NCI-H774 (cell line): ENCODE measurements at places on chromosomes 2 and 18.

GRCh38 chr2:64582774-64583340 lies 58.7 kb downstream of the AFTPH start:
- DNase-seq = peak; percentile 35

GRCh38 chr2:73914667-73915066 lies 12.0 kb upstream of the DGUOK start:
- no peak for DNase-seq

DNA sequence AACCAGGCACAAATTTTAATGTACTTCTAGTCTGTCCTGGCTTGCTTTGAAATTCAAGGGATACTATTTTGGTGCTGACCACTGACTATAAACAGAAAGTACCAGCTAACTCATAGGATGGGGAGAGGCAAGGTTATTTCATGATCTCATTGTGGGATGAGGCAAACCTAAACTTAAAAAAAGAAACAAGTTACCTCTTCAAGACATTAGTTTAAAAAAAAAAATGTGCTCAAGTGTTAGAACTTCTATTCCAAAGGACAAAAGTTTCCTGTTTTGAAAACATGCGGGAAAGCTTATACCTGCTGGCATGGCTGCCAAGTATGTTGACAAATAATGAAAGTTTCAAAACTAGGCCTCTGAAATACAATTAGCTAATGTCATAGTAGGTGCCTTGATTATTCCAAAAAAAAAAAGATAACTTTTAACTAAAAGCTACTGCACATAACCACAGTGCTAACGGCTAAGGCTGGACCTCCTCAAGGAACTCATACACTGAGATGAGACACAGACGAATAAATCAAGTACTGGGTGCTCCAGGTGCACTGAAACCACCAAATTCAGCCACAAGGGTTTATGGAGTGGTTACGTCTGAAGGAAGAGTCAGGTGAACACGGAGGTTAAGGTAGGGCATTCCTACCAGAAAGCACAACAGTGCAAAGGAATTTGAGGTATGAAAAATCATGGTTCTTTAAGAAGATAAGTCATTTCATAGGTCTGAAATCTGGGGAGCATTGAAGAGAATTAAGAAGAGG lies 38.1 kb downstream of the TMEM131 start:
- no peak for DNase-seq

GRCh38 chr2:111919365-111919764 lies 21.0 kb downstream of the MERTK start:
- no peak for DNase-seq

- DNase-seq = no peak
Measured at GRCh38 chr2:230779126-230779525, 66.5 kb downstream of the CAB39 start.

- no peak for DNase-seq
Measured at GRCh38 chr2:206063635-206064034, 22.3 kb downstream of the INO80D start.

- no peak for DNase-seq
Measured at GRCh38 chr2:162885281-162886070, 46.9 kb upstream of the KCNH7 start.

DNA sequence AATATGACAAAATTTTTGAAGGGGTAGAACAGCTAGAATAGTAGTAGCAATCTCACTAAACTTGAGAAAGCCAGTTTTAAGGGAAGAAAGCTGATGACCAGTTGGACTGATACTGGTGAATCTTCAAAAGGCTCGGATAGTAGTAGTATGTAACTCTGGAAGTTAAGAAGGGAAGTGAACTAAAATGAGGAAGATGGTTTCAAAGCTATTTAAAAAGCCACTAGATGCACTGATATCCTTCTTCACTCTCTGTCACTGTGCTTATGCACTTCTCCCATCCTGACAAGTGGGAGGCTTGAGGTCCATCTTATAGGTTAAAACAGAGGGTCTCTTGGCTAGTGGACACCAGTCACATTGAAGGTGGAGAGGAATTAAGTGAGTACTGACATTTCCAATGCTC lies 141.1 kb downstream of the NCOA1 start:
- DNase-seq = no peak

DNA sequence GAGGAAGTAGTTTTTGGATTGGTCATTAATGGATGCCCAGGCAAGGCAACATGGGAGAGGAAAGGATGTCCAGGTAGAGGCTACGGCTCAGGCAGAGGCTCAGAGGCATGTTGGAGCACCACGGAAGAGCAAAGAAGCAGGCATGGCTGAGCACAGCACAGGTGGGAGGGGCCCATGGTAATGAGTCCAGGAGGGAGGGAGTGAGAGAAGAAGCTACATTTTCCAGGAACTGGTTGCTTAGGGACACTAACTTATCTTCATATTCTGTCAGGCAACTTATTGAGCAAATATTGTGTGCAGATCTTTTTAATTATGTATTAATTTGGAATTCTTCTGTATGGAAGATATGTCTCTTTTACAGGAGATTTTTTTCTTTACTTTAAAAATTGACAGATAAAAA lies 42.2 kb downstream of the ARHGEF4 start:
- no peak for DNase-seq

- DNase-seq = no peak
Measured at GRCh38 chr2:31052284-31052683, 86.0 kb downstream of the GALNT14 start.

GRCh38 chr2:1375794-1376193 lies 37.5 kb upstream of the TPO start:
- no peak for DNase-seq

GRCh38 chr2:18154812-18155211 lies 276.3 kb downstream of the KCNS3 start:
- no peak for DNase-seq

DNA sequence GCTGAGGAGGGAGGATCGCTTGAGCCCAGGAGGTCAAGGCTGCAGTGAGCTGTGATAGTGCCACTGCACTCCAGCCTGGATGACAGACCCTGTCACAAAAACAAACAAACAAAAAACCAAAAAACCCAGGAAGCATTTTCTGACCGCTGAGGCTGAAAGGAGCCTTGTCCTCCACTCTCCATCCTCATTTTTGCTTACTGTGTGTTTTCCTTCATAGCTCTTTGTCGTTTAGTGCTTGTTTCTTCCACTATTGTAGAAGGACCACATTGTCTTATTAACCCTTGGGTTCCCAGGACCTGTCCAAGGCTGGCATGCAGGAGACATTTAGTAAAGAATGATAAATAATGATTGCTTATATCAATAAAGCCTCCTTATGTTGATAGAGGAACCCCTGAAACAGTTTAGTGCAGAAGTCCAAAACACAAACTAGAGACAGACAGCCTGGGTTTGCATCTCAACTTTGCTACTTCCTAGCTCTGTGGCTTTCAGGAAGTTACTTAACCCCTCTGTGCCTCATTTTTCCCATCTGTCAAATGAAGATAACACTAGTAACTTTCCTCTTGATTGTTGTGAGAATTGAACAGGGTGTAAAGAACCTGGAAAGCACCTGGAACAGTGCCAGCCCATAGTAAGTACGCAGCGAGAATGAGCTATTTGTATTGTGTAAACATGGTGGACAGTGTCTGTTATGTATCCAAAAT lies 126.0 kb downstream of the LPIN1 start:
- DNase-seq = no peak

- no peak for DNase-seq
Measured at GRCh38 chr2:51516667-51517066, 484.7 kb upstream of the NRXN1 start.

- no peak for DNase-seq
Measured at GRCh38 chr2:69685321-69686048, 41.9 kb upstream of the AAK1 start.

DNA sequence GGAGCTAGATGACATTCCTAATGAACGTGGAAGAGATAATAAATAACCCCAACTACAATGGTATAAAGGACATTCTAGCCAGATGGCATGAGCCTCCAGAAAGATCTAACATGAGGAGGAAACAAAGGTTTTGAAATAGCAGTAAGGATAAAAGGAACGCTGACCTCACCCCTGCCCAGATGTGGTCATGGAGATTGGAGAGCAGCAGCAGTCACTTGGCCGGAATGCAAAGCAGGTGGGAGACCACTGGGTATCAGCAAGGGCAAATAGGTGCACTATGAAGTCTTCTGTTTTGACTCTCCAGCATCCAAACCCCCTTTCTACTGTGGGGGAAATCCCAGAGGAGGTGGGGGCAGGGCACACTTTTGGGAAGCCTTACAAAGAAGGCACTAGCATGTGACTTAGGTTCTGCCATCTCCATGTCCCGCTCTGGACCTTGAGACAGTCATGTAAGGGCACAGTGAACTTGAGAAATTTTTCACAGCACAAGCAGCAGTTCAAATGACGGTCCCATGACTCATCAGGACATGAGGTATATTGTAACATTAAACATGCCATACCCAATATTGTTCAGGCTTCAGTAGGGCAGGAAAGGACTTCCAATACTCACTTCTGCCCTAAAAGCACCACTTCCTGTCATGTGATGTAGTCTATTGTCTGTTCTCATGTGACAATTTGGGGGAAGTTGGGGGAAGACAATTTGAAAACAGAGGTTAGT lies 55.2 kb downstream of the METTL4 start:
- no peak for DNase-seq

GRCh38 chr2:63790906-63791305 lies 50.8 kb upstream of the UGP2 start:
- no peak for DNase-seq

- DNase-seq = no peak
Measured at GRCh38 chr2:73250872-73251846, 17.1 kb downstream of the CCT7 start.

DNA sequence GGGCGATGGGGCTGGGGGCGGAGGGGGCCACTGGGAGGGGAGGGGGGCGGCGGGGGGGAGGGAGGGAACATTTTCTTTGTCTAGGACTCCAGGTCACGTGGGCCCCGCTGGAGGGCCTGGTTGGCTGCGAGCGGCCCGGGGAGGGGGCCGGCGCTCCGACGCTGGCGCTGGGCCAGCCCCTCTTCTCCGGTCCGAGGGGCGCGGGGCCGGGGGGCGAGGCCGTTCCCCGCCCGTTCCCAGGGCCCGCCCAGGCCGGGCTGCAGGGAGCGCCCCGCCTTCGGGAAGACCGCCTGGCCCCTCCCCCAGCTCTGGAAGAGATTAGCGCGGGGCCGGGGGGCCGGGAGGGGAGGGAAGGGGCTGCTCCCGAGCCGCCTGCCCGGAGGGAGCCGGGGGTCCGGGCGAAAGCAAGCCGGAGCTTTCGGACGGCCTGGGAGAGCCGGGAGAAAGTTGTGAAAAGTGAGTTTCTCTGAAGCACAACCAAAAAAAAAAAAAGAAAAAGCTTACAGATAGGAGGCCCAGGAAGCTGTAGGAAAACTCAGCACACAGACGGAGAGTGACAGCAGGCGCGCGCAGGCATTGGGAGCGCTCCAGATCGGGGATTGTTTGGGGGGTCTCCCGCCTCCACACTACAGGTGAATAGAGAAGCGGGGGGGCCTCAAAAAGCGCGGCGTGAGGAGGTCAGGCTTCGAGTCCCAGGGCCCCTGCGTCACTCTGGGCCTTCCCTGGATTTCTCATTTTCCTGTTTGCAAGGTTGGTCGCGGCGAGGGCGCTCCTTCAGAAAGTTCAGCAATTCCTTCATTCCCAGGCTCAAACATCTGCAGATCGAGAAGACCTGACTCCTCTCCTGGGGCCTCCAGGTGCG lies 84.1 kb upstream of the POMC start:
- DNase-seq = peak; percentile 71

- DNase-seq = peak; percentile 27
Measured at GRCh38 chr2:134539981-134540380, 178.8 kb downstream of the TMEM163 start.

DNA sequence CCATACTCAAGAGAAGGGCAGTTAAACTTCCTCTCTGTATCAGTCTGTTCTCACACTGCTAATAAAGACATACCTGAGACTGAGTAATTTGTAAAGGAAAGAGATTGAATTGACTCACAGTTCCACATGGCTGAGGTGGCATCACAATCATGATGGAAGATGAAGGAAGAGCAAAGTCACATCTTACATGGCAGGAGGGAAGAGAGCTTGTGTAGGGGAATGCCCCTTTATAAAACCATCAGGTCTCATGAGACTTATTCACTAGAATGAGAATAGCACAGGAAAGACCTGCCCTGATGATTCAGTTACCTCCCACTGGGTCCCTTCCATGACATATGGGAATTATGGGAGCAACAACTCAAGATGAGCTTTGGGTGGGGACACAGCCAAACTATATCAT lies 1.4 kb upstream of the IL36B start:
- no peak for DNase-seq

- no peak for DNase-seq
Measured at GRCh38 chr2:76759634-76760366, 762.4 kb downstream of the LRRTM4 start.

DNA sequence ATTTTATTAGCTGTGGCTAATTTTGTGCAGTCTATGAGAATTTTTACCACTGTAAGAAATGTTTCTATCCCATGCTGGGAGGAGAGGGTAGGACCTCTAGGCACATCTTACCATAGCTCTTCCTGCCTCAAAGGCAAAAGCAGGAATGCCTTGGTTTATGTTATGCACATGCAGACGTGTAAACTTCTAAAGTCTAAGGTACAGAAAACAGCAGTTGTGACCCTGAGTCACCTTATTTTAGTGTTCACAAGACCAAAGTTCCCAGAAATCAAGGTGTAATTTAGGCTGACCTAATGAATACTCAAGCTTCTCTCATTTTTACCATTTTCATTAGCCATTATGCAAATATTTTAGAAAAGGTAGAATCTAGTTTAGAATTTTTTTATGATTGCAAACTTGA lies 15.4 kb upstream of the WIPF1 start:
- DNase-seq = no peak

DNA sequence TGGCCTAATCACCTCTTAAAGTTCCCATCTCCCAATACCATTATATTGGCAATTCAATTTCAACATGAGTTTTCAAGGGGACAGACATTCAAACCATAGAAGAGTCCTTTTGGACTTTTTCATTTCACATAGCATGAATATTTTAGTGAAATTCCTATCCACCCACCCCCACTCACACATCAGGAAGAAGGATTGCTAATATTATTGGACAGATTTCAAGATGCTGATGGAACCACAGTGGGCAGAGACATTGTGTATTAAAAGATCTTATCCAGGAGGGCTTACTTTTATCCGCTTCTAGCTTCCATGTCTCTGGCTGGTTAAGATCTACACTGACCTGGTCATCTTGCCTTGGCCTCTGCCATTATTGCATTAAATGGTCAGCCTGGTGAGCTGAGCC lies 297.4 kb upstream of the ACVR2A start:
- DNase-seq = no peak

- no peak for DNase-seq
Measured at GRCh38 chr18:5029592-5029991, 167.5 kb downstream of the AKAIN1 start.

- no peak for DNase-seq
Measured at GRCh38 chr2:231745303-231746038, 35.6 kb downstream of the PDE6D start.

DNA sequence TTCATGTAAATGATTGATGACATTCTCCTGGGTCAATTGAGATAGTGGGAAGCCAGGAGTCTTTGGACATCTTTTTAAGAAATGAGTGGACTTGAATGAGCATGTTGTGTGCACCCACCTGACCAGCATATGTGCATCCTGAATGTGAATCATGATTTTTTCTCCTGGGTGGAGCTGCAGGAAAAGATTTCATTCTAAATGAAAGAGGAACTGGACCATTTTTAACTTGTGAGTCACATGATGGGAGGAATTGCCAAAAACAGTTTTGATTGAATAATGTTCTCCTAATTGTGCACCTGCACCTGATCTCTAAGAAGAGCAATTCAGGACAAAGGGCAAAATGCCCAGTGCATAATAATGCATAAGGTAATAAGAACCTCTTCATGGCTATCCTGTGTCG lies 32.3 kb downstream of the COPS8 start:
- no peak for DNase-seq

- DNase-seq = no peak
Measured at GRCh38 chr18:69537183-69537582, 136.5 kb downstream of the DOK6 start.
